ENCODE measurements at places on chromosomes 4 and X.

GRCh38 chr4:128663325-128663724 is 146.2 kb upstream of the JADE1 start:
- DNase-seq = no peak

DNA sequence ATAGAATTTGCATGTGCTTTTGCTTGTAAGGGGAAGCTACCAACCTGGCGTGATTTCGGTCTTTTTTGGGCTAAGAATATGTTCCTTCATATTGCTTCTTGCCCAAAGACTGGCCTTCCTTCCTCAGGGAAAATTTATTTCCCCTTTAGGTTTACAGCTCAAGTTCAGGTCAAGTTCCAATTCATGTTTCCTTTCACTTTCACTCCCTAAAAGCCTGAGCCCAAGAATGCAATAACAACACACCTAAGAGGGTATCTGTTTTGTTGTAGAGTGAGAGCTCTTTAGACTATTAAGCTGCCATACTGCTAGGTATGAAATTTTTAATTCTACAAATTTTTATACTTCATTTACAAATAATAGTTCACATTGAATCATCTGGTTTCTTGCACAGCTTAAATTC is 299.6 kb downstream of the TLL1 start:
- no peak for DNase-seq

- no peak for DNase-seq
These were observed 3.3 kb downstream of the COQ2 start for GRCh38 chr4:83281307-83281706.

DNA sequence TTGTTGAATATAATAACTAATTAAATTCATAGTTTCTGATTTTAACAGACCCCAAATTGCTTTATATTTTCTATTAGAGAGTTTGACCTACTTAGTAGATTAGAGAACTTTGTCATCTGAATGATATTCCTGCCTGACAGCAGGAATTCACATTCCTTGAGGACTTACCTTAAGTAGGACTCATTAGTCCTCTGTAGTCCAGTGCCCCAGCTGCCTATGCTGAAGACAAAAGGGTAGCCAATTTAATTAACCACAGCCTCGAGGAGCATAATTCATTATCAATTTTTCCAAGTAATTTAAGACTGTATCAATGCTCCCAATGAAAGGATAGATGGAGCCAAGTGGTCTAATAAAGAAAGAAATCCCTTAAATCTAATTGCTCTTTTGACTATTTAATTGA is 1405.0 kb upstream of the IGFBP7 start:
- no peak for DNase-seq

GRCh38 chr4:74822603-74823002 is 28.3 kb upstream of the BTC start:
- DNase-seq = no peak

DNA sequence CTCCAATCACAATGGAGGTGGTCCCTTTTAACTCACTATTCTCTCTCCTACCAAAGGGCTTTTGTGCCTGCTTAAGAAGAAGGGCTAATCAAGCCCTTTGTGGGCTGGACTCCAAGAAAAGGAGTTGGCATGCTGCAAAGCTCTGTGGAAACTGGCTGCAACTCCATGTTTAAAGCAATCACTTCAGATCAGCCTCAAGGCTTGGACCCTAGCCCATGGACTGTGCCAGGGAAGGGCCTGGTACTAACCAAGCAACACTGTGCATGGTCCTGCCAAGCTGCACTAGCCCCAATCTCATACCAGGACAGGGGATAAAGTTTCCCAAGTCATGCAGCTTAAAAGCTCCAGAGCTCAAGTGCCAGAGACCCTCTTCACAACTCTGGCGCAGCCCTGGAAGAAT is 86.7 kb downstream of the ATP8A1 start:
- no peak for DNase-seq

GRCh38 chr4:110886270-110886669 is 263.4 kb upstream of the PITX2 start:
- no peak for DNase-seq

GRCh38 chr4:52535793-52536192 is 123.3 kb downstream of the USP46 start:
- no peak for DNase-seq

GRCh38 chr4:19416146-19416545 is 835.6 kb upstream of the SLIT2 start:
- DNase-seq = no peak

- no peak for DNase-seq
These were observed 157.3 kb downstream of the TMA16 start for GRCh38 chr4:163651761-163652160.

- no peak for DNase-seq
These were observed 25.7 kb downstream of the SEL1L3 start for GRCh38 chr4:25837107-25837506.

GRCh38 chrX:133611676-133612075 is 196.4 kb upstream of the GPC4 start:
- DNase-seq = no peak

- no peak for DNase-seq
These were observed 191.7 kb upstream of the EDNRA start for GRCh38 chr4:147289181-147289580.

- no peak for DNase-seq
These were observed 54.7 kb upstream of the ADRA2C start for GRCh38 chr4:3711183-3712111.

- DNase-seq = no peak
These were observed 28.1 kb upstream of the GLRA3 start for GRCh38 chr4:174856926-174857800.

- DNase-seq = peak; percentile 29
These were observed 773 bp downstream of the PRMT9 start for GRCh38 chr4:147683188-147683591.

GRCh38 chrX:42106556-42106955 is 183.2 kb upstream of the CASK start:
- no peak for DNase-seq

DNA sequence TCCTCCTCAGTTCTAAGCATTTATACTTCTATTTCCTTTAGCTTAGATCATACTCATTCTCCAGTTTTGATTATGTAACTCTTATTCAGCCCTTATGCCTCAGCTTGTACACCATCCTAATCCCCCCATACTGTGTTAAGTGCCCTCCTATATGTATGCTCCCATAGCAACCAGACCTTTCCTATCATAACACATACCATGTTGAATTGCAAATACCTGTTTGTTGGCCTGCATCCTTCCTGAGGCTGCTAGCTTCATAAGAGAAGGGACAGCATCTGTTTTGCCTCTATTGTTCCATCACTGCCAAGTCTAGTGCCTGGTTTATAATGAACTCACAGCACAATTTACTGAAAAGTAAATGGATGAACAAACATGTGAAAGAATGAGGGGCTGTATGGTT is 443.7 kb downstream of the CENPC start:
- DNase-seq = no peak

- no peak for DNase-seq
These were observed 9.0 kb downstream of the DCUN1D4 start for GRCh38 chr4:51851937-51852290.

- no peak for DNase-seq
These were observed 216.3 kb upstream of the BCOR start for GRCh38 chrX:40314070-40314469.

GRCh38 chr4:156322592-156322991 is 368.9 kb upstream of the CTSO start:
- peak; percentile 86 for DNase-seq

DNA sequence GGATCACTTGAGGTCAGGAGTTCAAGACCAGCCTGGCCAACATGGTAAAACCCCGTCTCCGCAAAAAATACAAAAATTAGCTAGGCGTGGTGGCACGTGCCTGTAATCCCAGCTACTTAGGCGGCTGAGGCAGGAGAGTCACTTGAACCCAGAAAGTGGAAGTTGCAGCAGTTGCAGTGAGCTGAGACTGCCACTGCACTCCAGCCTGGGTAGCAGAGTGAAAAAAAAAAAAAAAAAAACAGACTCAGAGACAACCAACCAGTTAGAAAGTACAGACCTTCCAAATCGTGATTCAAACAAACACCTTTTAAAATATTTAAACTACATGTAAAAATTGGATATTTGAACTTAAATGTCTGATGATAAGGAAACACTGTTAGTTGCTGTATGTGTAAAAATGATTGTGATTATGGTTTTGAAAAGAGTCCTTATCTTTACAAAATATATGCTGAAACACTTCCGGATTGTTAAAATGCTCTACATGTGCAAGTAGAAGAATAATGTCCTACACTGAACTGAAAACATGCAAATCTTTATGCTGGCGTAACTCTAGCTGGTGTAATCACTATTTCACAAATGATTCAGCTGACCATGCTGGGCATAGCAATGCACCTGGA is 37.8 kb downstream of the SH3KBP1 start:
- DNase-seq = no peak

DNA sequence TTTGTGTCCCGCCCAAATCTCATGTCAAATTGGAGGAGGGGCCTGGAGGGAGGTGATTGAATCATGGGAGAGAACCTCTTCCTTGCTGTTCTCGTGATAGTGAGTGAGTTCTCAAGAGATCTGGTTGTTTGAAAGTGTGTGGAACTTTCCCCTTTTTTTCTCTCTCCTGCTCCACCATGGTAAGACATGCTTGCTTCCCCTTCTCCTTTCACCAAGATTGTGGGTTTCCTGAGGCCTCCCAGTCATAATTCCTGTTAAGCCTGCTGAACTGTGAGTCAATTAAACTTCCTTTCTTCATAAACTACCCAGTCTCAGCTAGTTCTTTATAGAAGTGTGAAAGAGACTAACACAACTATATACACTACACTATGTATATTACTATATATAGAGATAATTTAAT is 697.8 kb upstream of the HS3ST1 start:
- no peak for DNase-seq

DNA sequence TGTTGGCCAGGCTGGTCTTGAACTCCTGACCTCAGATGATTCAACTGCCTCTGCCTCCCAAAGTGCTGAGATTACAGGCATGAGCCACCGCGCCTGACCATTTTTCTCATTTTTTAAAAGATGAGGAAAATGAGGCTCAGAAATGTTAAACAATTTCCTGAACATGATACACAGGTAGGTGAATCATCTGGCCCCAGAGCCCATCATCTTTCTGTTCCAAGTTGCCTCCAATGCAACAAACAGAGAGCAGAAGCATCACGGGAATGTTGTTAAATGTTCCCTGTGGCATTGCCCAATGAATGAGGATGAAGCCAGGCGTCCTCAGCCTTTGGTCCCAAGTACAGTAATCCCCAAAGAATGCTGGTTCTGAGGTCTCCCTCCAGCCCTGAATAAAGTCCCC is 31.3 kb upstream of the ANXA5 start:
- DNase-seq = peak; percentile 65

DNA sequence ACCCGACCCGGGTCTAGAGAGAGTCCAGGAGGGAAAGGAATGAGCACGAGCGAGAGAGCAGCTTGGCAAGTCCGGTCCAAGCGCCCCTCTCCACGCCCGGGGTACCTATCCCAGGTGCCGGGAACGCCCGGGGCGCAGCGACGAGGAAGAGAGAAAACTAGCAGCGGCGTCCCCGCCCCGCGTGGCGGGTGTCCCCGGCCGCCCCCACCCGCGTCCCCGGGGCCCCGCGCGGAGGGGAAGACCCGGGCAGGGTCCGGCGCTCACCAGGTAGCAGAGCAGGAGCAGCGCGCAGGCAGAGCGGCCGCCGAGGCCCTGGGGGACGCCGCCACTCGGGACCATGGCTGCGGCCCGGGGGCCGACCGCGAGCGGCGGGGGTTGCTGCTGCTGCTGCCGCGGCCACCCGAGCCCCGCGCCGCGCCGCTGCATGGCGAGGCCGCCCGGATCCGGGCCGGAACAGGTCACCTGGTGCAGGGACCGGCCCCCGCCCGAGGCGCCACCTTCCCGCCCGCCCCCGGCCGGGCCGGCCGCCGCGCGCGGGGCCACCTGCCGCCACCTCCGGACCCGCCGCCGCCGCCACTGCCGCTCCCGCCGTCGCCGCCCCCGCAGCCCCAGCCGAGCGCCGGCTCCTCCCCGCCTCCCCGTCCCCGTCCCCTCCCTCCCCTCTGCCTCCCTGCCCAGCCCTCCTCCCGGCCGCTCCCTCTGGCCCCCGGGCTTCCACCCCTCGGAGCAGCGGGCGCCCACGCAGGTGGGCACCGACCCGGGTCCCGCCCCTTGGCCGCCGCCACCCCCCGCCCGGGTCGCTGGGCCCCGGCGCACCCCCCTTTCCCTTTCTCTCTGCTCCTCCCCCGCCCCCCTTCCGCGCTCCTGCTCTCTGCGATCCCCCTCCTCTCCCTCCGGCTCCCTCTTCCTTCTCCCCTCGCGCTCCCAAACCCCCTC is at the start of gene SEL1L3:
Gene SEL1L3, minus strand, starts transcription at position 578 of the 936 bp plus-strand sequence. Its CDS starts 152 bp downstream, at position 426.
- no peak for DNase-seq

DNA sequence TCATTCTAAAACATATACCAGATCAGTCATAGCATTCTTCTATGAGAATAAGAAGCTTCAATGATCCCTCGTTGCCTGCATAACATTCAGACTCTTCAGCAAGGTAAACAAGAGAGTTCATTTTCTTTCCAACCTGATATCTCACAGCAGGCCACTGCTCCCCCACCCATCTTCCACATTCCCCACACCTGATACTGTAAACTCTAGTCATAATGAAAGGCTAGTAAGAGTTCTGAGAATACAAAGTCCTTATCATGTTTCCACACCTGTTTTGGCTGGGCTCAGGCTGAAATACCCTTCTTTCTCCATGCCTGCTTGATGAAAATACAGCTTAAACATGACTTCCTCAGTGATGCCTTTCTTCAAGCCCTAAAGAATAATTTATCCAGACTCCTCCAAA is 2.3 kb upstream of the AASDH start:
- no peak for DNase-seq
